ENCODE measurements at places on chromosomes 1 and 21.

- no peak for DNase-seq
Measured at GRCh38 chr1:100627054-100627716, 89.2 kb downstream of the GPR88 start.

- no peak for DNase-seq
Measured at GRCh38 chr1:228902781-228903433, 167.6 kb downstream of the RHOU start.

DNA sequence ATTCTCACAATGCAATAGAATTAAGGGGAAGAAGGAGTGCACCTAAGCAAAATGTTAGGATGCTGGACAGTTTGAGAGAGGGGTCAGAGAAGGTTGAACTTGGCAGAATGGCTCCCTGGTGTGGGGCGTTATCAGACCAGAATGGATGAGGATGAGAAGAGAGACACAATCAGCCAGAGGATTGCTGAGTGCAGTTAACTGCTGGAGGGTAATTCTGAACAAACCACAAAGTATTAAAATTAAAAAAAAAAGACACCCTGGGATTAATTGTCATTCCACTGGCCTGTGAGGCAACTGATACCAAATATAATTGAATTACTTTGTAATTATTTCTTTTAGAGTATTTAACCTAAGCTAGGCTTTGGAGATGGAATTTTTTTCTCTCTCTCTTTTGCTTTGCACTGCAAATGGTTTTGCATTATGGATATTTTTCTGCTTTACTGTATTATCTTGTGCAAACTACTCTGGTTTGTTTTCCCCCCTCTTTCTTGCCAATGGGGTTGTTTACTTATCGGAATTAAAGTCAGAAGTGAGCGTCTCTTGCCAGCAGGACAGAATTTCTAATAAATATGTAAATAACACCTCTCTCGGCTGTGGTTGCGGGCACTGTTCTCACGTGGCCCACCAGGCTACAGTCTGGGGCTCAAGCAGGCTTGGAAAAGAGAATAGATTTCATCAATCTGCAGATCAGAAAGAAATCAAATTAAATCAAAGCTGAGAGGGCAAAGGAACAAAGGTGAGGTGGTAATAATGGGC is 572.9 kb upstream of the CAMK1G start:
- DNase-seq = no peak

DNA sequence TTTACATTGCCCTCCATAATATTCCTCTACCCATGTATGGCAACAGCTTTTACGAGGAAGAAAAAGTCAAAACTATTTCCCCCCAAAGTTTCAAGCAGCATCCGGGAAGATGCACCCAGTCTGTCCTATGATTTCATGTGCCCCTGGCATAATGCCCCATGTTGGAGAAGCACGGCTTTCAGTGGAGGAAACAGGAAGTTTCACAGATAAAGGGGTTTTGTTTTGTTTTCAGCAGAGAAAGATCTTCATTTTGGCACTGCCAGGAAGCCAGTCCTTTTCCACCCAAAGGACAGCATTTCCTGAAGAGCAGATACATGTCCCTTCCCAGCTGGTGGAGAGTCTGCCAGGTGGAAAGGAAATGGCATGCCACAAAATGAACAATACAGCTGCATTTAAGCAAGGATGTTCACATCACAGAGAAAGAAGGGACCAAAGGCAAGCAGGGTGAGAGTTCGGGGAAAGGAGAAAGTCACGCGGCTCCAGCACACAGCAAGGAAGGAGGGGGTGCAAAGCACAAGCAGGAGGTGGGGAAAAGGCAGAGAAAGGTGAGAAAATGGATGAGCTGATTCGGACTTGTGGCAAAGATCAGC is 95.3 kb upstream of the HIVEP3 start:
- DNase-seq = no peak

DNA sequence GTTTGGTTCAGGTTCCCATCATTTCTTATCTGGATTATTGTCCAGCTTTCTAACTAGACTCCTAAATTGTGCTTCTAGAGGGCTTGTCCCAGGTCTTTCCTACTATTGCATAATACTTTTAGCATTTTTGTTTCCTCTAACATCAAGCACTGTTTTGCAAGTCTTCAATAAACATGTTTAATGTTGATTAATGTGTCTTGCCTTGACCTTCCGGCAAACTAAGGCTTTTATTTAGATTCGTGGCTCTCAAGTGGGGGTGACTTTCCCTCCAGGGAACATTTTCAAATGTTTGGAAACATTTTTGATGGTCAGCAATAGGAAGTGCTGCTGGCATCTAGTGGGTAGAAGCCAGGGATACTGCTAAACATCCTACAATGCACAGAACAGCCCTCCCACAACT is 90.7 kb downstream of the RPE65 start:
- DNase-seq = no peak

DNA sequence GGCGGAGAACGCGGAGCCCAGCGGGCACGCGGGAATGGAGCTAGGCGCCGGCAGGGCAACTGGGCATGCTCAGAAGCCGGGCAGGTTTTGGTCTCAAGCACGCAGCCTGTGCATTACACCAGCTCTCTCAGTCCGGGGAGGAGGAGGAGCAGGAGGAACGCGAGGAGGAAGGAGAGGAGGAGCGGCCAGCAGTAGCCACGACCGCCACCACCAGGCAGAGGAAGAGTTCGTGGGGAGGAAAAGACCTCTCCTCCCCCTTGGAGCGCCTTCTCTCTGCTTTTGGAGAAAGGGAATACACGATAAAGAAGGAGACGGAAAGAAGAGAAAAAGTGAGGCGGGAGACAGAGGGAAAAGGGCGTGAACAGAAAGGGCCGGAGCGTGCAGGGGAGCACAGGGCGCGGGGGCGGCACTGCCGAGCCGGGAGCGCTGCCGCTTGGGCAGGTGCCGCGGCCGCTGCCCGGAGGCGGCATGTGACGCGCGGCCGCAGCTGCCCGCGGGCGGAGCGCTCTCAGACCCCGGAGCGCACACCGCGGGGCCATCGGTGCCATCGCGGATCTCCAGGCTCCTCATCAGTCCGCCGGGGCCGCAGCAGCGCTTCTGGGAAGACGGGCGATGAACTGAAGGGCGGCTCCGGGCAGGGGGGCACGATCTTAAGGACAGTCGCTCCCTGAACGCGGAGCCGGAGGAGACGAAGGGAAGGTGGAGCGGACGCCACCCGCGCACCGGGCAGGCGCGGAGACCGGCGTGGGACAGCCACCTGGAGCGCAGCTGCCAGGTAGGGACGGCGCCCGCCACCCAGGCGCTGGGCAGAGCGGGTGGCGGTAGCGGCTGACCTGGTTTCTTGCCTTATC is at the start of gene CHRM3:
CHRM3 (plus strand) TSS at position 116 of the 851 bp plus-strand sequence. CDS start 520,884 bp downstream, outside the sequence.
- DNase-seq = peak; percentile 66
